ENCODE measurements at places on chromosomes 5 and 9. TPM values are rescaled to one million over a fixed set of nuclear protein-coding genes. Genes with fewer than 3 reads are reported as not detected.

Gene HACD4
- 1.3 TPM for polyA plus RNA-seq

Gene FAM151B
- polyA plus RNA-seq = 0.55 TPM

Gene TAS2R1
- polyA plus RNA-seq = 0.19 TPM

Gene TRIM36
- 4.4 TPM for polyA plus RNA-seq

Gene KCNN2
- polyA plus RNA-seq = 12.9 TPM

Gene MOB3B
- 8.1 TPM for polyA plus RNA-seq

Gene SLC25A2
- not detected for polyA plus RNA-seq

Gene PCDHB10
- polyA plus RNA-seq = 1.7 TPM

Gene LMX1B
- 0.05 TPM for polyA plus RNA-seq

Gene PCDHA3
- polyA plus RNA-seq = 1.2 TPM

Data from GM23338 (cell line).